SK-N-MC (cell line): ENCODE measurements at places on chromosomes 11 and 22.

DNA sequence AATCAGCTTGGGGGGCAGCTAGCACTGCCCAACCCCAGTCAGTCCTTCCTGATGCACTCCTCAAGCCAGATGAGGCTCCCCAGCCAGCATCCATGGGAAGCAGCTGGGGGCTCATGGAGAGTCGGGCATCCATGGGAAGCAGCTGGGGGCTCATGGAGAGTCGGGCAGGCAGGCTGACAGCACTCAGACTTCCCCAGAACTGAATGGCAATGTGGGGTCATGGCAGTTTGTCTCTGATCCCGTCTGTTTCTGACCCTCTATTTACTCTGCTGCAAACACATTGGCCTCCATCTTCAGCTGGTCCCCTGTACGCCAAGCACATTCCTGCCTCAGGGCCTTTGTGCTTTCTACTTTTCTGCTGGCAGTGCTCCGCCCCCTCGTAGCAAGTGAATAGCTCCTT is 314.8 kb downstream of the NTM start:
- no peak for DNase-seq

DNA sequence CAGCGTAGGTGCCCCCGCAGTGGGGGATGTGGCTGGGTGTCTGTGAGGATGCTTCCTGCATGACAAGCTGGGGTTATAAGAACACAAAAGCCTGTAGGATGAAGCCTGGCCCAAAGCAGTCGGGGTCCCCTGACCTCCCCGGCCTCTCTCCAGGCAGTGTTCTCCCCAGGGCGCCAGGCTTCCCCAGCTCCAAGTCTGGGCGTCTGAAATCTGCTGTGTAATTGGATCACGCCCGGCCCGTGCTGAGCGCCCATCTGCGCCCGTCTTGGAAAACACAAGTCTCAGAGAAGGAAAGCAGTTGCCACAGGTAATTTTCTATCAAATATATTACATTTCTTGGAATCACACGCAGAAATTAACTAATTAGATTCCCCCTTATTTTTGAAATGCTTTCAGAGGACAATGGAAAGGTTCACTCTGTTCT is 233.3 kb downstream of the CTTN start:
- no peak for DNase-seq

DNA sequence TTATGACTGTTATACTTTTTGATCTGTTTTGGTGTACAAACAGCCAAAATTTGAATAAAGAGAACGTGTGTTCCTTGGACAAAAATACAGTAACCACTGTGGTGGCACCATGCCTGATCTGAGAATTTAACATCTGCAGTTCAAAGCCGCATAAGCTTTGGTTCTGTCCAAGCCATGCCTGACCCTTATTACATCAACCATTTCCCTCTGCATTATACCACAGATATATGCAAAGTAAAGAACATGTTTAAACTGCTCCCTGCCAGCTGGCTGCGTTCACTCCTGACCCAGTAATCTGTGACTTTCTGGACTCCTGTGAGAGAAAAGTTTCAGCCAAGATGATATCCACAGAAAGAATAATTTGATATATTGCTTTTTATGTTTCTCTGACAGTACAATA is 890.5 kb upstream of the ANO3 start:
- no peak for DNase-seq

DNA sequence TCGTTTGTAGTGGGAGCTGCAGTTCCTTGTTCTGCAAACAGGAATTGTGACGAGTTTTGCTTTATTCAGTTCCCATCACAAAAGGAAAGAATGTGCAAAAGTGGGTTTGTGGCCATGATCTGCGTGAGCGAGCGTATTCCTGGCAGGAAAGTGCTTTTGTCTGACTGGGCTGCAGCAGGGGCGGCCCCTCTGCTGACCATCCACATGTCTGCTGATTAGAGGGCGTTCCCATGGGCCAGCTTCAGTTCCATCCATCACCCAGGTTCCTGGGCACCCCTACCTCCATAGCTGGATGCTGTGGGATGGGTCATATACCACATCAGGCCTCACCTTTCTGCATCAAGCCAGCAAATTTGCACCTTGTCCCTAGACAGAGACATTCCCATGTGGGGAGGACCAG is 28.9 kb upstream of the GAL start:
- DNase-seq: no peak

DNA sequence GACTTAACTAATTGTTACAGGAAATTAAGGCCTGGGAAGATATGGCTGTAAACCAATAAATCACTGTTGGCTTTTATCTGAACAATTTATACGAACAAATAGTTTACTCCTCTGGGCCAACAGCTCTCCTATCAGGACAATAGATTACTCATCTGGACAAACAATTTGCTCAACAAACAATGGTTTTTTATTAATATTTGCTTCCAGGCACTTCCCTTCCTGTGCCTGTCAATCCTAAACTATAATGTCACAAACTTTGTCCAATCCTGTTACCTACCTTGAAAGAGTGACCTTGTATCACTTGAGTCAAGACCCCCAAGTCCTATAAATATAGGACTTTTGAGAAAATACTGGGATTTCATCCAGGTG is 87.6 kb upstream of the OR9Q1 start:
- DNase-seq: no peak

GRCh38 chr11:94766713-94767206 is 1.4 kb upstream of the AMOTL1 start:
- no peak for DNase-seq

GRCh38 chr11:3197044-3197695 is 21.4 kb downstream of the MRGPRG start:
- DNase-seq: no peak
